Stimulated activated CD8-positive, alpha-beta memory T cell treated with anti-CD3 and anti-CD28 coated beads, Interleukin-7, amount 100 ng/mL, for 1 hour (primary cell): ENCODE measurements at places on chromosomes 11 and 22.

- no peak for DNase-seq
These were observed 15.0 kb upstream of the NXPE4 start for GRCh38 chr11:114610550-114610949.

DNA sequence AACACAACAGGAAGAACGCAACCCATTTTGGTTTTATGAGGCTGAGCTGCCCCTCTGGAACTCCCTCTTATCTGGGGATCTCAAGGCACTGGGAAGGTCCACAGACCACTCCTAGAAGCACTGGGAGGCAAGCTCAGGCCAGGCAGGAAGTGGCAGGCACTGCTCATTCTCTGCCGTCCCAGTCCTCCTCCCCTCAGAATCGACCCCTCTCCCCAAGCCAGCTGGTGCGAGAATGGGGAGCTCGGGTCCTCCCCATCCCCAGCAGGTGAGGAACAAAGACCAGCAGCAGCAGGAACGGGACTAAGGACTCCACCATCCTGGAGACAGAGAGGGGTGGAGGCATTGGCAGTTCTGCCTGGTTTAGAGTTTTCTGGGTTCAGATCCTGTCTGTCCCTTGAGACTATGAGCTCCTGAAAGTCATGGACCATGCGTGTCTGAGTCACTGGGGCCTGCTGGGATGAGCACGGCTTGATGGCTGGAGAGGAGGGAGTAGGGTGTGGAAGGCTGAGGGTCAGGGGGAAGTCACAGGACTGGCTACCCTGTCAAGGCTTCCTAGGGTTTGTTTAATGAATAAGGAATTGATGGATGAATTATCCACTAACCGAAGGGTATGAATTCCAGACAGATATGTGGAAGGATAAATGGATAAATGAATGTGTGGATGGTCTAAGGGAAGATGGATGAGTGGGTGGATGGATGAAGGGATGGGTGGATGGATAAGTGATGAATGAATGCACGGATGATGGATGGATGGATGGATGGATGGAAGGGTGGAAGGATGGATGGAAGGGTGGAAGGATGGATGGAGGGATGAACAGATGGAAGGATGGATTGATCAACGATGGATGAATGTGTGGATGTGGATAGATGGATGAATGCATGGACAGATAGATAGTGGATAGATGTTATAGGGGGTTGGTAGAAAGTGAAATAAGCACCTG lies 6.4 kb downstream of the MYEOV start:
- no peak for DNase-seq

- no peak for DNase-seq
These were observed 198.7 kb upstream of the MTMR2 start for GRCh38 chr11:96122601-96123074.

DNA sequence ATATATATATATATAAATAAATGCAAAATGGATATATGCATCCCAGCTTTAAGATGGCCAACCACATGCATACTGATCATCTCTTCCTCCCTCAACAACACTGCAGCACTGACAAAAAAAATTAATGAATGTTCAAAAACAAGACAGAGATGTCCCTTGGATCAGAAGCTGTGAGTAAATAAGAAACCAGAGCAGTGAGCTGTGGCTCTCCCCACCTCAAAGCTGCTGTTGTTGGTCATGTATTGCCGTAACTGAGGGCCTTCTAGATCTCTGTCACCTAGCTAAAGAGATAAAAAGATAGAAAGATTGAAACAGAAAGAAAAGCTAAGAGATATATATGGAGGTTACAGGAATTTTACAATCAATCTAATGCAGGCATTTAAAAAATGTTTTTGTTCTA lies 15.5 kb upstream of the TMEM135 start:
- no peak for DNase-seq

DNA sequence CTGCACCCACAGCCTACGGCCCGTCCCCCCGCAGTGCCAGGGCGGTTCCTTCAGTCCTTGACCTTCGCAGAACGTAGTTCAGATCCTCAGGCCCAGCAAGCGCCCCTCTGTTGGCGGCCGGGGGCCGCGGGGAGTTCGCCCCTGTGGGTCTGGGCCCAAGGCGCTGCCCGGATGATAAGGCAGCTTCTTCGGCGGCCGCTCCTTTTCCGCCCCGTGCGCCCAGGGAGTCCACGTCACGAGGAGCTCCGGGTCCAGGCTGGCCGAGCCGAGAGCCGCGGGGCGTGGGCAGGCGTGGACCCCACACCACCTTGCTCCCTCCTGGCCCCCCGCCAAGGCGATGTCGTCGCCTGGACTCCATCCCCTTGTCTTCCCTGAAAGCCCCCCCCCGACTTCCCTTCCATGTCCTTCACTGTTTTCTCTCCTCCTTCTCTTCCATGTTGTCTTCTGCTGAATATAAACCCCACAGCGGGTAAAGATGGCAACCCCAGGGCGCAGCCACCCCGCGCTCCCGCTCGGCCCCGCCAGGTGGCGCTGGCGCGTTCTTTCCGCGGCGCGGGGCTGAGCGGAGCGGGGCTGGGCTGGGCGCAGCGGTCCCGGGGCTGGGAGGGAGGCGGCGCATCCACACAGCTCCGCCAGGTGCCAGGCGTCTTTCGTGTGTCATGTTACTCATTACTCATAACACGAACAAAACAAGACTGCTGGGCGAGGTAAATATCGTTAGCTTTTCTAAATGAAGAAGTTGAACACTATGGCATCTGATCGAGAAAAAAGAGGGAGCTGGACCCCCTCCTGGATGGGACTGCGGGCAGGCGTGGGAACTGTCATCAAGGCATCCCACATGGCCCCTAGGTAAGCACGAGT lies 321.0 kb downstream of the NTM start:
- DNase-seq: no peak

GRCh38 chr22:46763051-46763705 lies 728 bp downstream of the TBC1D22A start:
- no peak for DNase-seq

- DNase-seq: no peak
These were observed 114.7 kb downstream of the MSANTD4 start for GRCh38 chr11:105907319-105907718.

DNA sequence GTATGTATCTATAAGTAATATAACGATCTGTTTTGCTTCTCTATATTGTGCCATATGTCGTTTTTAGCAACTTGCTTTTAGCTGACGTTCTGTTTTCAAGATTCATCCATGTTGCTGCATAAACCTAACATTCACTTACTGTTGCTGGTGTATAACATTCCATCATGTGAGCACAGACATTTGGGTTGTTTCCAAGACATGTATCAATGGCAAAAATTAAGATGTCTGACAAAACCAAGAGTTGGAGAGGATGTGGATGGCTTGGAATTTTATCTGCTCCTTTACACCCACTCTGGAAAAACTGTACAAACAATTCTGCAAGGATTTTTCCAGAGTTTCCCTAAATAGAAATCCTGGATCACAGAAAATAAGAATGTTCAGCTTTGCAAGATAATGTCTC lies 40.9 kb downstream of the DGCR2 start:
- DNase-seq: no peak

- no peak for DNase-seq
These were observed 21.2 kb downstream of the GRAMD1B start for GRCh38 chr11:123451183-123451781.

GRCh38 chr11:69355959-69356702 lies 62.2 kb downstream of the MYEOV start:
- DNase-seq: no peak

- no peak for DNase-seq
These were observed 31.4 kb upstream of the CCDC89 start for GRCh38 chr11:85717429-85717828.

DNA sequence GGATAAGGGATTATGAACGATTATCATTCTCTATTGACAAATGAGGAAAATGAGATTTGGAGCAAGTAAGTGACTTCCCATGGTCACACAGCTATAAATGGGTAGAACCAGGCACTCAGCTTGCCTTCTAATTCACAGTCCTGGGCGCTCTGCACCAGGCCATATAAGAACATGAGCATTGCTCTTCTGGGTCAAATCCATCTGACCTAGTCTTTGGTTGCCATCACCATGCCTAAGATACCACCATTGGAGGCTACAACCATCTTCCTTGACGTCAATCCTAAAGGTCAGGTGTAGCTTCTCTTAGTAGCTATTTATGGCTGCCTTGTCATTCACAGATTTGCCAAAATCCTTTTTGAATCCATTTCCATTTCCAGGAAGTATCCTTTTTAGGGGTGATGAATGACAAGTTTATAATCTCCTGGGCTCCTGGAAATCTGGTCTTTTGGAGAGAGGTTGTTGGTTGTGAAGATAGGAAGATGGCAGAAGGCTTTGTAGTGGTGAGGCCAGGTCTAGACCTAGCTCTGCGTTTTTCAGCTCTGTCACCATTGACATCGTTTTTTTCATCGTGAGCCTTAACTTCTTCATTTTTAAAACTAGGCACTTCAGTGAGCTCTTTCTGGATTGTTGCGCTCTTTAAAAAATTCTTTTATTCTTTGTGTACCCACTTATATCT lies 11.1 kb downstream of the ZBTB16 start:
- no peak for DNase-seq

GRCh38 chr22:39991159-39991860 lies 3.4 kb upstream of the FAM83F start:
- DNase-seq: no peak

GRCh38 chr11:117704395-117705100 lies 92.5 kb downstream of the DSCAML1 start:
- no peak for DNase-seq

DNA sequence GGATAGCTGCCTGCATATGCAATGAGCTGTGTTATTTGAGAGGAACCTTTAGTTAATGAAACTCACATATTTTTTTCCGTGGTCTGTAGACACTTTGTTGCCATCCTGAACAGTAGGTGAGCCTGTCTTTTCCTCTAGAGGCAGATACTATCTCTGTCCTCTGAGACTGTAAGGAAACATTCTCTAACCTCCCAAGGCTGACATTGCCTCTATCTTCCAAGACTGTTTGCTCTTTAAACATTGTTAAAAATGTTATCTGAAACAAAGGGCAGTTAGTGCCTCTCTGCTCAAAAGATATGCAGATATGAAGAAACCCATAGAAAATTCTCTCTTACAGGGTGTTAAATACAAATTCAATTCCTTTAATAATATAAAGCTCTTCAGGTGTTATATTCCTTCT lies 963.8 kb upstream of the CNTN5 start:
- DNase-seq: no peak

DNA sequence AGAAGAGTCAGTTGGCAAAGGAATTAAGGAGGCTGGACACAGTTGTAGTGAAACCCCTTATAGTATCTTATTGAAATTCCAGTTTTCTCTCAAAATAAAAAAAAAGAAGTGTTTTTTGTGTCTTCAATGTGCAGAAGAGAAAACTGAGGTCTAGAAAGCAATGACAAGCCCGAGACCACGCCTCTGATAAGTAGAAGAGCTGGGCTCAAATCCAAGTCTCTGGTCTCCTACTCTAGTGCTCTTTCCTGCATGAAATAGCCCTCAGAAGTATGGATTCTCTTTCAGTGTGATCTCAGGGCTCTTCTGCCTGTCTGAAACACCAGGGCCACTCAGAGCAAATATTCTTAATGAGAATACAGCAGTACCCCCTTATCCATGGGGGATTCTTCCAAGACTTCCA lies 200.9 kb downstream of the KIF18A start:
- no peak for DNase-seq

DNA sequence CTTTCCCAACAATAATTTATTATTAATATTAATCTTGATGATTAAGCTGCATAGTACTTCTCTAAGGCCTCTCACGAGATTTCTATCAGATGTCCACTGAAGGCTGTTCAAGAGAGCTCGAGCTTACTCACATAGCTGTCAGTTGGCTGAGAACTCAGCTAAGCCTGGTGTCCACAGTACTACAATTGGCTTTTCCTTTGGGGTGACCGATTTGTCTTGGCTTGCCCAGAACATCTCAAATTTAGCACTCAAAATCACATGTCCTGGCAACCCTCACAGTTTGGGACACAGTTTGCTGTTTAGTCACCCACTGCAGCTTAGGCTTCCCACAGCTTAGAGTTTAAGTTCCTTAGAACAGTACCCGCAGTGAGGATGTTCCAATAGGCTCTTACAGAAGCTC lies 96.5 kb downstream of the LUZP2 start:
- no peak for DNase-seq

- no peak for DNase-seq
These were observed 575 bp downstream of the MFNG start for GRCh38 chr22:37485395-37486223.
